Activated CD8-positive, alpha-beta memory T cell treated with anti-CD3 and anti-CD28 coated beads for 48 hours (primary cell): ENCODE measurements at places on chromosomes 3 and 15.

- no peak for DNase-seq
Observed at GRCh38 chr3:136952292-136952691, 5.5 kb upstream of the IL20RB start.

GRCh38 chr3:27666272-27666671, 55.9 kb downstream of the EOMES start:
- DNase-seq: no peak

- no peak for DNase-seq
Observed at GRCh38 chr15:55060836-55061235, 135.9 kb downstream of the RSL24D1 start.

GRCh38 chr3:113243846-113244245, 32.5 kb downstream of the BOC start:
- no peak for DNase-seq

- no peak for DNase-seq
Observed at GRCh38 chr15:93189561-93189960, 100.5 kb upstream of the RGMA start.

- no peak for DNase-seq
Observed at GRCh38 chr3:138359148-138359918, 11.0 kb downstream of the MRAS start.

GRCh38 chr3:8438507-8439079, 63.0 kb upstream of the LMCD1 start:
- DNase-seq: no peak

DNA sequence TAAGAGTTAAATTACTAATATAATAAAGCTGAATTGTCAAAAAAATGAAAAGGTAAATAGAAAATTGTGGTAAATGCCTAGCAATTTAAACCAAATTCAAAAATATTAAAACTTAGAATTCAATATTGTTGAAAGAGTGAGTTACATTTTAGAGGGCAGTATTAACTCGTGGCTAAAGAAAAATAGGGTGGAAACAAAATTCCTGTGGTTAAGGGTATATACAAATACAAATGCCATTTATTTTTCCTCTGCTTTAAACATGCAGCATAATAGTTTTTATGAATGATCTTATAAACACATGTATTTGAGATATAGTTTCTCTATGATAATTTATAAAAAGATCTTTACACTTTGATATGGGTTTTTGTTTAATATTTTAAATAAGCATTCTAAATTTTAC, 79.0 kb downstream of the NEDD4 start:
- DNase-seq: no peak

DNA sequence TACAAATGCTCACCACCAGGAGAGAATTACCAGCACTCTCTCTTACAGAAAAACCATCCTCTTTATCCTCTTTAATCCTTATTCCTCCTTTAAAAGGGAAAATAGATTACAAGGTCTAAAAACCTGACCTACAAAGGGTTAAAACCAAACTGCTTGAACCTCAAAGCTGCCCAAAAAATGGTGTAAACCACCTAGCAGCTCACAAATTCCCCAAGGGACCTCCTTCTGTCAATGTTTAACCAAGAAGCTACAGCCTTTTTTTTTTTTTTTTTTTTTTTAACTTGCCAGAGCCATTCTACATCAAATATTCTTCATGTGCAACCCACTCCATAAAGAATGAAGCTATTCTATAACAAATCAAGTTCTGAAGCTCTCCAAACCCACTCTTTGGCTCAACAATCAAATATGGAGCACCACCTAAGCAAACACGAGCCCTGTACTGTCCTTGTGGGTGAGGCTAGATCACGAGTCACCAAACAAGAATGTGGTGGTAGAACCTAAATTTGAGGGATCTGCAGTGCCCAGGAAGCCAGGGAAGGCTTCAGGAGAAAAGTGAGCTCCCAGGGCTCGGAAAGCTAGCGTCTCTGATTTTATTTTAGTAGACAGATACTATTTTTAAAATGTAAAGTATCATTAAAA, 20.1 kb downstream of the OSBPL10 start:
- DNase-seq: no peak

DNA sequence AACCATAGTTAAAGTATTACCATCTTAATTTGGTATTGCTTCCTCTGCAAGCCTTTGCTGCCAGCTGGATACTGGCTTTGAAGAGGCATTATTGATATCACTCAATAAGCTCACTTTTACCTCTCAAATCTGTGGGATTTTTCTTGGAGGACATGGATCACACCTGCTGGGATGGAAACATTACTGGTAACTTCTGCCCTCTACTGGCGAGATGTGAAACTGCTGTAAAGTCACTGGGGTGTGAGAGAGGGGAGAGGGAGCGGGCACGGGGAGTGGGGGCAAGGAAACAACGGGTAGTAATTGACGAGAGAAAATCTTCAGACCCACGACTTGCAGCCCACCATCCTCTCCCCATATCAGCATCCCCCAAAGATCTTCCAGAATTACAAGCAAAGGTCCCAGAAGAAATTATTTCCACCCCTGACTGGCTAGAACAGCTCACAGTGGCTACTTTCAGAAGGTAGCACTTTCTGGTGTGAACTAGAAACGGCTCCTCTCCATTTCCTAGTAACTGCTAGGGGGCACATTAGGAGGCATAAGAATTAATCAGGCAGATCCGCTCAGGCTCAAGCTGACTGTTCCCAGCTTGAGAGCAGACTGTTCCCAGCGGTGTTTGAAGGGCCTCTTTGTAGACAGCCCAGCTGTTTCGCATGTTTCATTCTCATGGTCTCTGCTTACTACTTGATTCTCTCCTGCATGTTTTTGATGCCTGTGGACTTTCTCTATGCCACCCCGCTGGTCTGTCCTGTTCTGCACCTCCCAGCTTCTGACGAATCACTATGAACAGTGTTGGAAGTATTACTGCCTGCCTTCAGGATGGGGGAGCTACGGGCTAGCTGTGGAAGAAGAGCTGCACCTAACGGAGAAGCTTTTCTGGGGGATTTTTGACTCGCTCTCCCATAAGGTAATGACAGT, 230.4 kb upstream of the CHRM5 start:
- no peak for DNase-seq

DNA sequence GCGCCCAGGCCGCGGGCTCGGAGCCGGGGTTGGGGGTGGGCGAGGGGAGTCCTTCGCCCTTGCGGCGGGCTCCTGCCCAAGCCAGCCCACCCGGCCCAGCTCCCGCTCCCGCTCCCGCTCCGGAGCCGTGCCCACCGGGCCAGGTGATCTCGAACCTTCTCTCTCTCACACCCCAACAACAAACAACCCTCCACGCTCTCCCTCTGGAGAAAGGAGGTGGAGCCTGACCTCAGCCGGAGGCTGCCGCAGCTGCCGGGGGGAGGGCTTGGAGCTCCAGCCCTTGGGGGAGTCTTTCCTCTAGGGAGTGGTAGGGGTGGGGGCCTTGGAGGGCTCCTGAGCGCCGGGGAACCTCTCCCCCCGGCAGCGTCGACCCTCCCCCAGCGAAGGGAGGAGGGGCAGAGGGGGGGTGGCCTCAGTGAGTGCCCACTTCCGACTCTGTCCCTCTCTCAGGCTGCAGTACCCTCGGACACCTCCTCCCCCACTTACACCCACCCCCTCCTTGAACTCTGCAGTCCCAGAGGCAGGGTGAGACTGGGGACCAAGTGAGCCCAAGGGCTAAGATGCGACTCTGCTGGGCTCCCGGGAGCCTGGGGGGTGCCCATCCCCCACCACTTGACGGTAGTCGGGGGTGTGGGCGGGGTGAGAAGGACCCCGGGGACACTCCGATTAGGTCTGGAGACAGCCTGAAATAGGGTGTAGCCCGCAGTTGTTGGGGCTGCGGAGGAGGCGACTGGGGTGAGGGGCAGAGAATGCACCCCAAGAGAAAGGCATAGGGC, 4.4 kb upstream of the BAHD1 start:
- no peak for DNase-seq

GRCh38 chr3:81378552-81379293, 382.7 kb downstream of the GBE1 start:
- DNase-seq: no peak

GRCh38 chr3:174441588-174442301, 417.4 kb upstream of the NAALADL2 start:
- no peak for DNase-seq

- DNase-seq: no peak
Observed at GRCh38 chr3:157436583-157437291, at the start of gene PTX3. TSS of gene PTX3 (plus strand) at chr3:157436850. CDS start at chr3:157436934, 84 bp downstream.

DNA sequence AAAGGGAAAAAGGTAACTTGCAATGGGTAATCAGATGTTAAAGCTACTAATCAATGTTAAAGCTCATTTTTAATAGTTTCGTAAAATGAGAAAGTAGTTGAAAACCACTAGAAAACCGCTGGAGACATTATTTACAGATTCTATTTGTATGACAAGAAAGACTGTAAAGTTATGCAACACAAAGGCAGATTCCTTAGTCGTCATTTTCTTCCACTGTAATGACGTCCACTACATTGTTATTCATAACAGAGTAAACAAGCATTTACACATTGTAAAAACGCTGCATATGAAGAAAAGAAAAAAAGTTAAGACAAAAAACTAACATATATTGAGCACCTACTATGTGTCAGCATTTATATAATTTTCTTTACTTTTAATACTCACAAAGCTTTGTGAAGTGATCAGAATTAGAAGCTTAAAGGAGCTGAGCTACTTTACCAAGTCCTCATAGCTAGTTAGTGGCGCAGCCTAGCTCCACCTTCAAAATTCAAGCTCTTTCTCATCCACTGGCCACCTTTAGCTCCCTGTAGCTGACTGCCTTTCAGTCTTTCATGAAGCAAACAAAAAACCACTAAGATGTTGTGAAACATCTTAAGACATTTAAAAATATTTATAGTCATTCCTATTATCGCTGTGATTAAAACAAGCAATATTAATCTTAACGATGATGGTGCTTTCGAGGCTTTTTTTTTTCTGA, 100.1 kb upstream of the CDIN1 start:
- no peak for DNase-seq

- DNase-seq: no peak
Observed at GRCh38 chr3:22779737-22780136, 423.4 kb upstream of the UBE2E2 start.

- no peak for DNase-seq
Observed at GRCh38 chr3:2856138-2857133, 253.7 kb downstream of the IL5RA start.

DNA sequence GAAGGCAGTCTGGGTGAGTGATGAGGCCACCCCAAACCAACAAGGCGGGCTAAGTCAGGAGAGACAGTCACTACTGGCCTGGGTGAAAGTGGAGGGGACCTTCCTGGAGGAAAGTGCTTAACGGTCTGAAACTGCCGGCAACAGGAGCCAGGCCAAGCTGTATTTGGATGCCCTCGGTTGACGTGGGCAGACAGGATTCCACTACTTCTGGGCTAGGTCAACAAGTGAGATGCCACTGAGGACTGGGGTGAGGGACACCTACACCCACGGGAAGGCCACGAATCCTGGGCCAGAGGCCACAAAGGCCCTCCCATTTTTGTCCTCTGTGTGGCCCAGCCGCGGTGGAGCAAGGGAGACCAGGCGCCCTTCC, 12.3 kb downstream of the SPTBN5 start:
- no peak for DNase-seq

- no peak for DNase-seq
Observed at GRCh38 chr3:55676643-55677042, 189.5 kb upstream of the WNT5A start.

DNA sequence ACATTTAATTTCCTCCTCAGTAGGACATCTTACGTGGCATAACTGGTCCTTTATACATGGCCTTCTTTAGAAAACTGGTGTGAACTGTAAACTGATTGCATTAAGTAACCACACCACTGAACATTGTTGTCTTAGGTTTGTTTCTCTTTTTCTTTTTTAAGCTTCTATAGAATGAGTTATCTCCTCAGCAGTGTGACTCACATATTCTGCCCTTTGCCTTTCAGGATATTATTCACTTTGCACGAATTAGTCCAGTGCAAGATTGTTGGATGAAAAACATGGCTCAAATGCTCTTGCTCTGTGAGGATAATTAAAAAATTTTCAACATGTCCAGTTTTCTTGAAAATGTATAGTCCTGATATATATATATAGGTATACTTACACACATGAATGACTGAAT, 147.6 kb downstream of the KBTBD8 start:
- no peak for DNase-seq

GRCh38 chr3:193134856-193135255, 106.2 kb upstream of the PLAAT1 start:
- no peak for DNase-seq

- DNase-seq: no peak
Observed at GRCh38 chr3:52982839-52983238, 63.0 kb downstream of the SFMBT1 start.

GRCh38 chr15:101558221-101558941, 68.9 kb upstream of the PCSK6 start:
- no peak for DNase-seq

DNA sequence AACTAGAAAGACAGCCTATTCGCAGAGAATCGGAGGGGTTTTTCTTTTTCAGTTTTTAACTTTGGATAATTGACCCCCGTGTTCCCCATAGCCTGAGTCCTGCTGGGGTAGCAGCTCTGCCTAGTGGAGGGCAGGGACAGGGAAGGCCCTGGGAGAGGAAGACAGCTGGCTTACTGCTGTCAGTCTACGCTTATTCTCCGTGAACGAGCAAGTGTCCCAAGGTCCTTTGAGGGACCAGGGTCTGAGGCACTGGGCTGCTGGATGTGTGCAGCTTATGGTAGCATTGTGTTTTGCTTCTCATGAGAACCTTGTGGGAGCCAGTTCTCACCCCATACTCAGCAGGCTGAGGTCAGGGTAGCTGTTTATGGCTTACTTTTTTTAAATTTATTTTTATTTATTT, 3.0 kb downstream of the LIMD1 start:
- DNase-seq: no peak

DNA sequence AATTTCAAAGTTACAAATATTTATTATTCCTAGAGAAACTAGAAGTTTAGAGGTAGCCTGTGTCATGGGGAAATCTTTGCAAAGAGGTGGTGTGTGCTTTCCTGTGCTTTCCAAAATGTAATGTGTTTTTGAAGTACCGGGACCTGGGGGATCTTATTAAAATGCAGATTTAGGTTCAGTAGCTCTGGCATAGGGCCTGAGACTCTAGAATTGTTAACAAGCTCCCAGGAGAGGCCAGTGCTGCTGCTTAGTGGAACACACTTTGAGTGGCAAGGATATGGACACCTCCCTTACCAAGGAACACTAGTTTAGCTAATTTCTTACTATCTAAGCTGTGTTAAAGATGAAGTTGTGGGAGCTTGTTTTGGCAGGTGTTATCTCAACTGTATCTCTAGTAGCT, 428.9 kb downstream of the VGLL3 start:
- DNase-seq: no peak

GRCh38 chr3:30894521-30895251, at the start of gene GADL1:
TSS of gene GADL1 (minus strand) at chr3:30894661. CDS start at chr3:30894614, 47 bp downstream.
- DNase-seq: no peak

GRCh38 chr3:116314476-116314875, 130.8 kb downstream of the LSAMP start:
- no peak for DNase-seq

GRCh38 chr3:68186733-68187132, 532.3 kb upstream of the SUCLG2 start:
- no peak for DNase-seq

GRCh38 chr3:98999675-99000074, 98.2 kb upstream of the DCBLD2 start:
- no peak for DNase-seq

GRCh38 chr3:181278468-181279238, 289.1 kb upstream of the DNAJC19 start:
- DNase-seq: no peak
